Posterior vena cava (tissue), 2 donors: ENCODE measurements at places on chromosomes 4 and X. TPM values are rescaled to one million over a fixed set of nuclear protein-coding genes. Genes with fewer than 3 reads are reported as not detected.

DNA sequence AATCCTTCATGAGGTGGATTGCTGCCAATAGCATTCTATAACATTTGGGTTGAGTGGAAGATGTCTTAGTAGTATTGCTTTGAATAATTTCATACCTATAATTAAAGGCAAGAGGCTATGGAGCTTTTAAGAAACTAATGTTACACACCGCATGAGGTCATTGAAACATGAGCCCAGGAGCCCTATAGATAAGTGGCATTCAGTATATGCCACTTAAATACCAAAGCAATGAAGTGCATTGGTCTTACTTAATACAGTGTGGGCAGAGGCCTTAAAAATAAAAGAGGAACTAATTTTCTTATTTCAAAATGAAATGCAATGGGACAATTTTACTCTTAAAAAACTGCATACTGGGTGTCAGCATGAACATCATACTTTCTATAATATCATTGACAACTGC, 47.5 kb downstream of the SPATA18 start:
- DNase-seq, result no peak

- DNase-seq, result no peak
These were observed 7.4 kb upstream of the HNRNPD start for GRCh38 chr4:82381235-82381634.

TEX13B gene
- not detected for total RNA-seq

CXCL11 gene
- not detected for total RNA-seq

CT83 gene
- total RNA-seq, result not detected
